ENCODE measurements at places on chromosomes 4 and X. TPM values are rescaled to one million over a fixed set of nuclear protein-coding genes. Genes with fewer than 3 reads are reported as not detected.

Gene SYTL4
- 3.1 TPM for total RNA-seq

Gene PRKX
- 23.0 TPM for total RNA-seq

Gene DCAF8L2
- under 0.01 TPM for total RNA-seq

Gene FAM149A
- total RNA-seq, result 6.3 TPM

Gene TSPAN6
- 34.1 TPM for total RNA-seq

Data from smooth muscle cell of trachea (primary cell).